ENCODE measurements at places on chromosomes 2 and 18.

- no peak for DNase-seq
Observed at GRCh38 chr18:6487968-6488367, 73.3 kb upstream of the L3MBTL4 start.

DNA sequence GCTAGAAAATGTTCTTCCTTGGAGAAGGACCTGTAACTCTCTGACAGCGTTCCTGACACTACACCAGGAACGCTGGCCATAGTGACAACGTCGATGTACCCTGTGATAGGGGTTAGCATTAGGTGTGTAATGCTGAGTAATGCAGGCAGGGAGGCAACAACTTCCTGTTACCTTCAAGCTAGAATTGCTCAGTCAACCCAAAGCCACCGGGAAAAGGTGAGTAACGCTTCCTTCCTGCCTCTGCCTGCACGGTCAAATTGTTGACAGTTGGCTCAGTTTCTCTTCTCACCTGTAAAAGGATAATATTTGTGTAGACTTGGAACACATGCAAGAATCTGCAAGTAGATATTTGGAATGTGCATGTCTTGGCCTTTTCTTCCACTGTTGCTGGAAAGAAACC is 12.7 kb downstream of the FAM110C start:
- DNase-seq: no peak

- DNase-seq: no peak
Observed at GRCh38 chr18:55221622-55222021, 262.4 kb upstream of the CCDC68 start.

- no peak for DNase-seq
Observed at GRCh38 chr2:129117434-129117833, 798.8 kb upstream of the HS6ST1 start.

DNA sequence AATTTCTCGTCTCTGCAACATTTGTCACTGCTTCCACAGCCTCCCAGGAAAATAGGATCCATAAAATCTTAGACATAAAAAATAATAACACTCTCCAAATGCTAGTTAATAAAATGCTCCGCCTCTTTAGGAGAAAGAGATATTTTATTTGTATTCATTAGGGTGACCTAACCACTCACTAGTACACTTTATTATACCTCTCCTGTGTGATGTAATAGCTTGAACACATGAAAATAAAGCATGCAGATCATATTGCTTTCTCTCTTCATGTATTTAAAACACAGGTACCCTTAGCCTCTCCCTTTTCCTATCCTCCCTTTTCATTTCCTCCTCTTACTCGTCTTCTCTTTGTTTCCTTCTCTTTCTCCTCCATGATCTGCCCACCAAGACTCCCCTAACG is 694.2 kb downstream of the EPHA4 start:
- DNase-seq: no peak

DNA sequence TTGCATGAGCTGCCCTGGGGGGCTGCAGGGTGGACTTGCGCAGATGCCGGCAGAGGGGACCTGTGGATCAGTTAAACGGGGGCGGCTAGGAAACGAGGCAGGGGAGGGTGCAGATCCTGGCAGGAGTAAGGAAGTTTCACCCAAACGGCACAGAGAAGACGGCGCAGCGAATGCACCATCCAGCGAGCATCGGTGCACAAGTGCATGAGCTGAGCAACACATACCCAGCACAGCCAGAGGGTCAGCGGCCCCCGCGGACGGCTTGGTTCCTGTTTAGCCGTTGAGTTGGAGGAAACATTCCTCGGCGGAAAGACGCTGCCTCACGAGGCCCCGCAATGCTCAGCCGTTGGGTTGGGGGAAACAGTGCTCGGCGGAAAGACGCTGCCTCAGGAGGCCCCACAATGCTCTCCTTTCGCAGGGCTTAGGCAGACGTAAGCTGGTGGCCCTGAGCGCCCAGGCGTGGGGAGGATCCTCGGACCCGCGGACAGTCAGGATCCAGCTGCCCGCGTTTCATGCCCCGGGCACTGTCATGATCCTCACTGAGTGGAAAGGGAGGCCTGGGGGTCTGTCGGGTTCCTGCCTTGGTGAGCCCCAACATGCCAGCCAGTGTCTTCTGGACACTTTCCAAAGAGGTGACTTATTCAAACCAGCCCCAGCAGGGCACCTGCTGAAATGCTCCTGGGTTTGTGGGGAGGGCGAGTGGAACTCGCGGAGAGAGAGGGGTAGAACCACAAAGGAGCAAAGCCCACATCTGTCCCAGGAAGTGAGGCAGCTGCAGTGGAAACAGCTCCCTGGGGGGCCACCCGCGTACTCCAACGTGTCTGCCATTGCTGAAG is 86.3 kb downstream of the NDUFA10 start:
- no peak for DNase-seq

DNA sequence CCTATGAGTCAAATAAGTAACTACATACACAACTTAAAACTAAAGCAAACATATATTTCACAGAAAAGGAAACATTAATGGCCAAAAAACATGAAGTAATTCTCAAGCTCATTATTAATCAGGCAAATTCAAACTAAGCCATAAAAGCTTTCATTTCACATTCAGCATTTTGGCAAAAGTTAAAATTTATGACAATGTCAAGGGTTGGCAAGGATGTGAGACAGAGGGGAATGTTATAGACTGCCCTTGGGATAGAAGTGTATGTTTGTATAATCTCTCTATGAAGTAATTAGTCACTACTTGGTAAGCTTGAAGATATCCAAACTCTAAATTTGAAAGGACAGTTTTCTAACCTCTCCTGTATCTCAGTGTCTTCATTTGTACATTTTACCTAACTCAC is 539.4 kb downstream of the RIT2 start:
- no peak for DNase-seq

DNA sequence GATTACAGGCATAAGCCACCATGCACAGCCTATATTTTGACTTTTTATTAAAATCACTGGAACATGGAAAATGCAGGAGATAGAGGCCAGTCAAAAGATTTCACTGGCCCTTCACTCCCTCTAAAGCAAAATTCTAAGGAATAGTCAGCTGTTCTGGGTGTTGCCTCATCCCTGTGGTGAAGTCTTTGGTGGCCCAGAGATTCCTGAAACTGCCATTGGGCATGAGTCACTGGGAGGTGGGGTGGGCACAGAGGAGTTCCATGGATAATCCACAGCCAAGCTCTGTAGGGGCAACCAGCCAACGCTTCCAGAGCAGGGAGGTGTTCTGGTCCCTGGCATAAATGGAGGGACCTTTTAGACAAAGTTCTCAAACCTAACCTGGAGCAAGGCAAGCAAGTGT is 89.7 kb upstream of the TTC39C start:
- peak; percentile 55 for DNase-seq

- no peak for DNase-seq
Observed at GRCh38 chr2:190653931-190654330, 5.0 kb downstream of the NAB1 start.

DNA sequence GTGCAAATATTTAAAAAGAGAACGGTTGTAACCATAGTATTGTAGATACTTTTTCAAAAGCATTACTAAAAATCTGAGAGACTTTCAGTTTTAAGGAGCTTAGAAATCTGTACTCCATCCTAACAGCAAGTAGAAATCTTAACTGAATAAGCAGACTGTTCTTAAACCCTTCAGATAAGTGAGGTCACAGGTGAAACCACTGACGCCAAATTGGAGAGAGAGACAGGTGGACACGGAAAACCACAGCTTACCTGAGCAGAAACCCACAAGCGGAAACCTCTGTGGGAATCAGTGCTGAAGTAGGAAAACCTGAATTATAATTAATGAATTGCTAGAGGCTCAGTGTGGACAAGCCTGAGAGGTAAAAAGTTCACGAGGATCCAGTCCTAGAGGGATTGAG is 959.4 kb upstream of the CELF4 start:
- DNase-seq: no peak

GRCh38 chr2:222304737-222305515 is 6.1 kb upstream of the PAX3 start:
- DNase-seq: no peak

GRCh38 chr18:21391074-21391673 is 149.1 kb downstream of the GREB1L start:
- DNase-seq: peak; percentile 44

DNA sequence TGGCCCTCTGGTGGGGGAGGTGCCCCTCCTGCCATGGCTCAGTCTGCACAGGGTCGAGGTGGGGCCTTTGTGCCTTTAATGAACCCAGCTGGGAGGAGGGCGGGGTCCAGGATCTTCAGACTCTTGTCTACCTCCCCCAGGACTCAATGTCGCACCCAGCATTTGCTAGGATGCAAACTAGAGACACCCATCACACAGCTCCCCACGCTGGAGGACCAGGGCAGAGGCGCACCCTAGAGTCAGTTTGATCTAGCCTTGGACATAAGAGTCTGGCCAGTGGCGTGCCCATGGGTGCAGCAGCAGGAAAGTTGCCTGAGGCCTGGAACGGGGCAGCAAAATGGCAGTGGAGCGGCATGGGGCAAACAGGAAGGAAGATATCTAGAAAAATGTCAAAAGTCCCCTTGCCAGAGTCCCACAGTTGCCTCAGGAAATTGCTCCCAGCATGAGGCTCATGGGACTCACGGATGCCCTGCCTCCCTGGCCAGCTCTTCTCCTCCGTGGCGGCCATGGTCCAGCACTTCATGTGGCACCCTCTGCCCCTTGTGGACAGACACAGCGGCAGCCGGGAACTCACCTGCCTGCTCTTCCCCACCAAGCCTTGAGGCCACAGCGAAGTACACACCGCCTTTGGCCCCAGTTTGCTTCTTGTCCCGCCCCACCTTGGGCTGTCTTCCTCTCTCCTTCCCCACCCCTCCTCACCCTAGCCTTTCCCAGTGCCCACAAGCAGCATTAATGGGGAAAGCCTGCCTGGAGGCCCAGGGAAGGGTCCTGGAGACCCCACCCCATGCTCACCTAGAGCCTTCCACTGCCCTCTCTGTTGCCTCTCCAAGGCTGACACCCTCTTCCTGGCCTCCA is 17.7 kb downstream of the SH2D6 start:
- no peak for DNase-seq

GRCh38 chr2:152336854-152337510 is 2.0 kb downstream of the FMNL2 start:
- peak; percentile 72 for DNase-seq

DNA sequence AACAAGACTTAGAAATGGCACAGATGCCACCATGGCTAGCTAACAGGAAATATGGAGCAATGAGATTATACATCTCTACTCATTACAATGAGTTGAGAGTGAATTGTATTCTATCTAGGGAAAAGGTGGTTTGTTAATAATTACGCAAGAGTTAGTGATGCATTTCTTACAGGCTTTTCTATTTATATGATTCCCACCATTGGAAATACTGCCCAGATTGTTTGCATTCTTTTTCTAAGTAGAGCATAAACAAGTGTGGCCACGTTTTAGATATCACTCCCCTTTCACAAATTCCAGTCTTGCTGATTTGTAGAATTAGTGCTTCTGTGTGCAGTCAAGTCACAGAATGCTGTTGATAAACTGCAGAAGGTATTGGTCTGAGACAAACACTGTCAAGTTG is 56.6 kb downstream of the ZNF804A start:
- peak; percentile 71 for DNase-seq

GRCh38 chr2:96940001-96940615 is 46.3 kb downstream of the FAM178B start:
- no peak for DNase-seq

DNA sequence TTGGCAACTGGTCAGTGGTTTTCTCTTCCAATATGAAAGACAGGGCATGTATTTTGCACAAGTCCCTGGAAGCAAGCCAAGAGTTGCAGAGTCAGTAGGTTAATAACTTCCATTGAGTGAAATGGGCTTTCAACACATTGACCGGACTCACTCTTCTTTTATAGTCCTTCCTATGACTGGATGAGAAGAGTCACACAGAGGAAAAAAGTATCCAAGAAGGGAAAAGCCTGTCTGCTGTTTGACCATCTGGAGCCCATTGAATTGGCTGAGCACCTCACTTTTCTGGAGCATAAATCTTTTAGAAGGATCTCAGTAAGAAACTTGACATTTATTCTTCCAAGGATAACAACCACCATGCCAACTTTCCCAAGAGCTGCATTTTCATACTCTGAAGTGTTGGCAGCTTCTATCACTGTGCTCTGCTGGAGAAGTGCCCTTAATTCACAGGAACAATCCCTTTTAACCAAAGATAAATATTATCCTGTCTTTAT is 45.4 kb downstream of the RASGRP3 start:
- DNase-seq: peak; percentile 80

GRCh38 chr2:241315879-241316631 is at the start of gene SEPTIN2:
TSS of gene SEPTIN2 (plus strand) at chr2:241315925. CDS start at chr2:241324233, 8,308 bp downstream.
- peak; percentile 69 for DNase-seq

- no peak for DNase-seq
Observed at GRCh38 chr2:27442920-27443282, 720 bp downstream of the KRTCAP3 start.

- no peak for DNase-seq
Observed at GRCh38 chr2:74884118-74884762, 50.3 kb downstream of the HK2 start.

DNA sequence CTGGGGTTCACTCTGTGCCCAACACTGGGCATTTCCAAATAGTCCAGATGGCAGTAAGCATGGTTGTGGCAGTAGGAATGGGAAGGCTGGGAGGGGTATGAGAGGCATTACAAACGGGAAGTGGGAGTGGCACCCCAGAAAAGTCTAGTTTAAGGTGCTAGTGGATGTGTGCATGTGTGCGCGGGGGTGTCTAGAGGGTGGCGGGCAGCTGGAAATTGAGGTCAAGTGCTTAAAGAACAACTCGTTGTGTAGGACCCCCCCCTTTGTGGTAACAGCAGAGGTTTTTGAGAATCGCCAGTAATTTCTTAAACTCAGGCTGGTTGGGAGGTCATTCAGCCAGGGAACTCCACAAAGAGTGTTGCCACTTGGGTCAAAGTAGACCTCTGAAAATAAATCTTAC is 69.9 kb downstream of the RHBDD1 start:
- DNase-seq: no peak

DNA sequence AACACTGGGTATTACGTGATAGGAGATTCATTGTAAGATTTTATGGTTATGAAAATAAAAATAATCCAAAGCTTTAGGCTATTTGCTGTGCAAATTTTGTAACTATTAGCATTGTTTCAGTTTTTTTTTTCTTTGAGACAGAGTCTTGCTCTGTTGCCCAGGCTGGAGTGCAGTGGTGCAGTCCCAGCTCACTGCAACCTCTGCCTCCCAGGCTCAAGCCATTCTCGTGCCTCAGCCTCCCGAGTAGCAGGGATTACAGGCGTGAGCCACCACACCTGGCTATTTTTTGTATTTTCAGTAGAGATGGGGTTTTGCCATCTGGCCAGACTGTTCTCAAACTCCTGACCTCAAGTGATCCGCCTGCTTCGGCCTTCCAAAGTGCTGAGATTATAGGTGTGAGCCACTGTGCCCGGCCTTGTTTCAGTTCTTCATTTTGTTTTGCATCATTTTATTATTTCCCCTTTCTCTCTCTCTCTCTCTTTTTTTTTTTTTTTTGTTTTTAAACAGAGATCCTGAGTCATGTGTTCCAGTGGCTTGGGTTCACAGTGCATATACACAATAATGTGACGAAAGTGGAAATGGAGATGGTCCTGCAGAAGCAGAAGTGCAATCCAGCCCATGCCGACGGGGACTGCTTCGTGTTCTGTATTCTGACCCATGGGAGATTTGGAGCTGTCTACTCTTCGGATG is 25.8 kb downstream of the CASP10 start:
- no peak for DNase-seq

DNA sequence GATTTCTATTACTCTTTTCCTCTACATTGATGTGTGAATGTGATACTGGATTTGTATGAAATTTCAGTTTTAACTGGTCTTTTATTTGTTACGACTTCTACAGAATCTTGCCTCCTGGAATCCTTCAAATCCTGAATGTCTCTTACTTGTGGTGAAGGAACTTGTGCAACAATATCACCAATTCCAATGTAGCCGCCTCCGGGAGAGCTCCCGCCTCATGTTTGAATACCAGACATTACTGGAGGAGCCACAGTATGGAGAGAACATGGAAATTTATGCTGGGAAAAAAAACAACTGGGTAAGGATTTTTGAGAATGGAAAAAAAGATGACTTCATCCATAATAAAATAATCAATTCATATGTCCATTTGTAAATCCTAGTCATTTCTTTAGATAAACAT is 134.6 kb downstream of the BABAM2 start:
- peak; percentile 38 for DNase-seq

Measured in fibroblast of skin of right quadriceps (primary cell).